ENCODE measurements at places on chromosomes 7 and 10. TPM values are rescaled to one million over a fixed set of nuclear protein-coding genes. Genes with fewer than 3 reads are reported as not detected.
A peak's percentile ranks its signal among the peaks of the same experiment; 100 is the strongest.

DNA sequence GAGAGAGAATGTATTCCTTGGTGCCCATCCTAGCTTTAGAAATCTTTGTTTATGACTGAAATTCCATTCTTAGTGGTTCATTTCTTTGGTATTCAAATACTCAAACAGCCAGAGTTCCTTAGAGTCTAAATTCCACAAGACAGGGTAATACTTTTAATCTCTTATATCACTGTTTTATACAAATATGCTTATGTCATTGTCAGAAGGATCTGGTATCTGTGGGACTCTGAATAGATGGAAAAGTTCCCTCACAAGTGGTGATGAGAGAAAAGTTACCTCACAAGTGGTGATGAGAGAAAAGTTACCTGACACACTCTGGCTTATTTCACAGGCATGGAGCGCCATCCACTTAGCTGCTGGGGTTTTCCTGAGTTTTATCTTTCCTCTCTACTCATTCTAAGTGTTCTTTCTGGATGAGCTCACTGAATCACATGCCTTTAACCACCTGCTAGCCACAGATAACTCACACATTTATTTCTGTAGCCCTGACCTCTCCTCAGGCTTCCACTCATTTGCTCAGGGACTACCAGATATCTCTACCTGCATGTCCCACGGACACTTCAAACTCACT lies 784.0 kb downstream of the SUGCT start:
- no peak for DNase-seq

DNA sequence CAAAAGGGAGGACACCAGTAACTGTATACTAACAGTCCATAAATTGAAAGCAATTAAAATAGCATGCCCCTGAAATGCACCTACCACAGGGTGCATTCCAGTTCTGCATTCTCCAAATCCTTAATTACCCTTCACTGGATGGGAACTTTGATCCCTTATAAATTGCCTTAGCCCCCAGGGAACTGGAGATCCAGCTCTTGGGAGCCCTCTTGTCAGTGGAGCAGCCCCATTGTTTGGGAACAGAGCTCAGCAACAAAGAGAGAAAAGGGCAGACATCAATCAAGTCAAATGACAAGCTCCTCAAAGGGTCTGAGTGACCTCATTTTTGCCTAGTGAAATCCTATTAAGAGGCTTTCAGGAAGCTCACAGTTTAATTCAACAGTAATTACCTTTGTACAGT lies 472.6 kb downstream of the XPNPEP1 start:
- no peak for DNase-seq

DNA sequence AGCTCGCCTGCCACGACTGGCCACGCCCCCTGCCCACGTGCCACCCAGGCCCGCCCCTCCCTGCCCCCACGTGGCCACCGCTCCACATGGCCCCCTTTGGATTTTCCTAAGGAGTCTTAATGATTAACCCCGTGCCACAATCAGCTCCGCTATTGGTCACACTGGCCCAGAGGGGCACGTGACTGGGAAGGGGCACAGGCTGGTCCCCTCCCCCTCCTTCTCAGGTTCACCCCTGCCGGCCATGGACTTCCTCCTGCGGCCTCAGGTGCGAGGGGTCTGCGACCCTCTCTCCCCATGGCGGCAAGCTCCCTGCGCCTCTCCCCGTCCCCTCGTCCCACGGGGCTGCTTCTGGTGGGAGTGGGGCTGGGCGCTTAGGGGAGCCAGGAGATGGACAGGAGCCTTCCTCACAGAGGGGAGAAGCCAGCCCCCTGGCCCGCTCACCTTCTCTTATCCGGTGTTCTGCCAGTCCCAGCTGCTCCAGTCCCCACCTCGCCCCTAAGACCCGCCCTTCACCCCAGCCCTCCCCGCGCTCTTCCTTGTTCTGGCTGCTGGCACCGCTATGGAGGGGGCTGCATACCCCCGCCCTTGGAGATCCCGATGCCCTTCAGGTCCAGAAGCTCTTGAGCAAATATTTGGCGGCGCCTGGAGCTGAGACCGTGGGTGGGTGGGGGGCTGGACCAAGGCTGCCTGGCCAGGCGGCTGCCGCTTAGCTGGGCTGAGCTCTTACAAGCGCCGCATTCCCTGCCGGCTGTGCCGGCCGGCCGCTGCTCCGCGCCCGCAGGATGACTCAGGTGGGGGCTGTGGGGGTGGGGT lies 3.2 kb downstream of the SLC4A2 start:
- DNase-seq = no peak

DNA sequence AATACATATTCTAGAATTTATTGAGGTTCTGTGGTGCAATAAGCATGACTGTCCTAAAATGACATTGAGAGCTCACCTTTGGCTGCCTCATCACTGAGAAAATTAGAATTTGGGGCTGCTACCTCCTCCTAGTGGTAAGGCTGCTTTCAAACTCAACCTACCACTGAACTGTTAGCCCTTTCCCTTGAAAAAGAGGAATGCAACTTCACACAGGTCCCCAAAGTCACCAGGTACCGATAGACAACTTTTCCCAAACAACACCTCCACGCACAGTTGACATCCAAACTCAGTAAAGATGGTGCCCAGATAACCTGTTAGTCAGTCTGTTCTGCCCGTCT lies 75.9 kb upstream of the SCIN start:
- DNase-seq = no peak

- DNase-seq = no peak
Measured at GRCh38 chr7:76011442-76011861, 17.1 kb upstream of the TMEM120A start.

DNA sequence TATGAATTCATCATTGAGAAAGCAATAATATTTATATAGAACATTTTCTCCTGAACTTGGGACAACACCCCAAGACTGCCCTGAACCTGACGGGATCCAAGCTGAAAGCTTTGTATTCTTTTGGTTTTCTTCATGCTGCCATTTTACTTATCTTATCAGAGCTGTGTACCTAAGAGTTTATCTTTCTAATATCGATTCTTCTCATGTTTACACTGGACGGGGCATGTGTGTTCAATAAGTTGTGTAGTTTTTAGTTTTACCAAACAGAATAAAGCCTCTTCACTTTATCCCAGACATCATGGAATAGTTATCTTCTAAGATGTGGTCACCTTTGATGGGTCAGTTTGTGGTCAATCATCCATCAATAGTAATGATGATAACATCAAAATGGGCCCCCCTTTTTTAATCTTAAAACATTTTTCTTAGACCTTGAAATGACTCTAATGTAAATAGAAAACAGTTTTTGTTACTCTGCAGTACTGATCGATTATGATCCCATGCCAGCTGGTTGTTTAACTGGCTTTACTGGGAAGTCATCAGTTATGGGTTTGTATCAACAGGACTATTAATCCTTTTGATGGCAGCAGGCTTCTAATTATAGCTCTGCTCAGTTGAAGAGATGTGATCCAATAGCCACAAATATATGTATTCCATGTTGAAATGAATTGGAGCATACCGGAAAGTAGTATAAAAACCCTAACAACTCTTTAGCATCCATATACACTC lies 446.1 kb downstream of the KCNMA1 start:
- DNase-seq = no peak

DNA sequence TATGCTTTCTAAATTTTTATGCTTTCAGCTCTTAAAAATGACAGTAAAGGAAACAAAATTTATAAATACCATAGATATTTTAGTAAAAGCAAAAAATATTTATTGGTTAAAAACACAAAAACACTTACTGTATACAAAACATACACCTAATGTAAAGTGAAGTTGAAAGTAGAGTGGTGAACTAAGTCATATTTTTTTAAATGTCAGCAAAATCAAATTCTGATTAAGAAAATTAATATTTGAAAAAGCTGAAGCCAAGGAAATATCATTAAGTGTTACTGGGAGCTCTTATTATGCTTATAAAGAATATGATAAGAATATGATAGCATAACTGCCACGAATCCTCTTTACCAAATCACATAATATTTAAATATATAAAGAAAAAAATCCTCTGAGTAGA lies 65.3 kb upstream of the PLXDC2 start:
- DNase-seq = no peak

DNA sequence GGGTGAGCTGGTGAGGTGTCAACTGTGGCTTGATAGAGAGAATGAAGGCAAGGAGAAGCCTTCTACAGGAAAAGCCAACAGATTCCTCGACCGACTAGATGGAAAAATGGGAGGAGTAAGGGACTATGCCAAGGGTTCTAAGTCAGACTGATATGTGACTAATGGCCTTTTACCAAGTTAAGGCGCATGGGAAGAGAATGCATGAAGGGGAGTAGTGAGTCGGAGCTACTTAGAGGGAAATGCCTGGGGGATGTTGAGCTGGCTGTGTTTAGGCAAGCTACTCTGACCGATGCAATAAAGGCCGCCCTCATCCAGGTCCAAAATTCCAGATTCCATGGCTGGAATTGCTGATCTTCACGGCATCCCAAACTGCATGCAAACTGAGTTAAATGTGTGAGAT lies 48.2 kb downstream of the APBB1IP start:
- no peak for DNase-seq

- DNase-seq = no peak
Measured at GRCh38 chr7:30285067-30285535, 704 bp downstream of the ZNRF2 start.

DNA sequence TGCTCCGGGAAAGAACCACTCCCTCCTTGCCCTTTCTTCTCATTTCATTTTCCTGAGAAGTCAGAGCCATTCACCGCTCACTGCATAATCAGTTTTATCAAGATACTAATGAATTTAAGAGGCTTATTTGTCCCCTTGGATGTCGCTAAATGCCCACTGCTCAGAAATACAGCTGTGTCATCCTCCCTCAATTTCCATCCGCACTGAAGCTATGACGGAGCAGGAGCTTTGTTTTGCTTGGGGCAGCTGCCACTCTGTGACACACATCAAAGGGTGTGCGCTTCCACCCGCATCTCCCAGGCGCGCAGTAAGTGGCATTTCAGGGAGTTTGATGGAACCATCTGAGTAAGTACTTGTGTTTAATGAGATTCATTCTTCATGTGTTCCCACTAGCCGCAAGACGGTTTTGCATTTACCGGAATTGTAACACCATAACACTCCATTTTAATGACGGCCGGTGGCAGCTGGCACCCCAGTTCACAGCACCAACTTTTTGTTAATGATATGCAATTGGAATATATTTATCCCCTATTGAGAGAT lies 103.8 kb upstream of the PARD3 start:
- no peak for DNase-seq

- no peak for DNase-seq
Measured at GRCh38 chr7:8391353-8392062, 41.9 kb upstream of the NXPH1 start.

DNA sequence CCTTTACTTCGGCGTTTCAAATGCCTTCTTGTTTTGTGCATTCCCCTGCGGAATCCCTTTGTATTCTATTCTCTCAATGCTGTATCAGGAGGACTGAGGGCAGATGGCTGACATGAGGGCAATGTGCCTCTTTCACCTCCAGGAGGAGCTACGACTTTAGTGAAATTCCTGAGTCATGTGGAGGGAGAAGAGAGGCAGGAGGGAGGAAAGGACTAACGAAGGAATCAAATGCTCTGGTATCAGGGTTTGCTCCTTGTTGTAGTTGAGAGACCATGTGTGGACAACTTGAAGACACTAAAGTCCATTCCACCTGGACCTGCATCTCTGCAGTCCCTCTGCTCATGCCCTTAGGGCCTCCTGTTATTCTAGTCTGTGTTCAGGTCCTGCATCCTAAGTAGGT lies 40.2 kb upstream of the PRSS58 start:
- DNase-seq = no peak

DNA sequence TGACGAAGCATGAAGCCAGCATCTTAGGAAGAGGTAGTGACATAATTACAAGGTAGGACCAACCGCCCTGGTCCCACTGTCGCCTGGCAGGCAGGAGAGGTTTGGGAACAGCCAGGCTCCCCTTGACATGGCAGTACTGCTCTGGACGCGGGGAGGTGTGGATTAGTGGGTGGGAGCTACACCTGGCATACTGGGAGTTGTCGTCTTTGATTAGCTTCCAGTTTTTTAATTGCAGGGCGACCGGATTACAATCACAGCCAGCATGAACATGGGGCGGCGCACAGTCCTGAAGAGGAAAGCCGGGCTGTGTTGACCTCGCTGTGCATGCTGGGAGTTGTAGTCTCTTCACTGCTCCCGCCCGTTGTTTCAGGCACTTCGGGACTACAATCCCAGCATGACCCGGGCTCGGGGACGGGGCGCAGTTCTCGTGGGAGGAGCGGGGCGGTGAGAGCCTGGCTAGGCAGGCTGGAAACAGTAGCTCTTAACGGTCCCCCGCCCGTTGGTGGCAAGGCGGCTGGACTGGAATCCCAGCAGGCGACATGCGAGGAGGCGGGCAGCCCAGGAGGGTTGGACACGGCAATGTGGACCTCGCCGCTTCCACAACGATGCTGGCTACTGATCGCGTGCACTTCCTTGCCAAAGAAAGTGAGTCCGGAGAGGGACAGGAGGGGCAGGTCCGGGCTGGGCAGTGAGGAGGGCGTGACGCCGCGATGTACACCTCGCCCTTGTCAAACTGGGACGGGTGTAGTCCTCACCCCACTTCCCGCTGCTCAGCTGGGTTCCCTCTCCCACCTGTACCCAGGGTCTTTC lies 98.0 kb upstream of the ZNF722 start:
- DNase-seq = peak; percentile 94

- no peak for DNase-seq
Measured at GRCh38 chr10:110850099-110850498, 21.6 kb upstream of the PDCD4 start.

GRCh38 chr7:131931370-131931769 lies 374.9 kb upstream of the PODXL start:
- no peak for DNase-seq

DNA sequence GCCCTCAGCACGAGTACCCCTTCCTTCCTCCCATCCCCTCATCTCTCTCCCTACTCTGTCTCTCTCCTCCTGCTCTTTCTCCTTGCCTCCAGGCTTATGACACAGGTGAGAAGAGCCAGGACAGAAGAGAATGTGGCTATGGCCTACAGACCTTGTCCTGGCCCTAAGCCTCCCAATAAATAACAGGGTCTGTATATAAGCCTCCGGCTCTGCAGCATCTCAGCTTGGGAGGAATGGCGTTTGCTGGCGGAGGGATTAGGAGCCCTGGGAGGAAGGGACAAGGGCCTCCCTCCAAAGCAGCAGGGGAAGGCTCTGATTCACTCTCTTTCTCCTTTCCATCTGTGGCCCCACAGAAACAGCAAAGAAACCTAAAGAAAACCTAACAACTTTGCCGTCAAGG lies 45.8 kb downstream of the COL13A1 start:
- no peak for DNase-seq

- no peak for DNase-seq
Measured at GRCh38 chr7:128266529-128266882, 25.4 kb downstream of the LEP start.

DNA sequence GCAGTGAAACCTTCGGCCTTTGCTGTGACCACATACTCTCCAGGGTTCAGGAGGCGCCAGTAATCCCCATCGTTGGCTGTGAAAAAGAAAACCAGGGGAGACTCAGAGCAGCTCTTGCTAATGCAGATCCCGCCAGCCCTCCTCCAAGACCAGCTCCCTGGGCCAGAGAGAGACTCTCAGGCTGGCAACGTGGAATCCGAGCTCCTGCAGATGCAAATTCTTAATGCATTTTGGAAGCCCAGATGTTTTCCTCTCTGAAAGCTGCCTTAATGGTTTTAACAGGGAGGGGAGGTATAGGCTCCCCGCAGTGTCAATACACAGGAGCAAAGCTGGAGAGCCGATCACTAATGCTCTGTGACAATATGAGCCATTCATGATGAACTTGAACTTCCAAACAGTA lies 80.8 kb downstream of the GPR26 start:
- no peak for DNase-seq

The FXYD4 gene
- not detected for polyA plus RNA-seq

The ITPRID1 gene
- not detected for polyA plus RNA-seq

The MKI67 gene
- not detected for polyA plus RNA-seq

The PTF1A gene
- not detected for polyA plus RNA-seq

The PTPN20 gene
- polyA plus RNA-seq = 0.88 TPM

The H2AZ2 gene
- 142 TPM for polyA plus RNA-seq

The CACNA2D1 gene
- not detected for polyA plus RNA-seq

The ALDH18A1 gene
- polyA plus RNA-seq = 43.3 TPM

The CFAP69 gene
- not detected for polyA plus RNA-seq

The HMX3 gene
- polyA plus RNA-seq = not detected

The GDF2 gene
- not detected for polyA plus RNA-seq
